ENCODE measurements at places on chromosomes 1 and 21.

DNA sequence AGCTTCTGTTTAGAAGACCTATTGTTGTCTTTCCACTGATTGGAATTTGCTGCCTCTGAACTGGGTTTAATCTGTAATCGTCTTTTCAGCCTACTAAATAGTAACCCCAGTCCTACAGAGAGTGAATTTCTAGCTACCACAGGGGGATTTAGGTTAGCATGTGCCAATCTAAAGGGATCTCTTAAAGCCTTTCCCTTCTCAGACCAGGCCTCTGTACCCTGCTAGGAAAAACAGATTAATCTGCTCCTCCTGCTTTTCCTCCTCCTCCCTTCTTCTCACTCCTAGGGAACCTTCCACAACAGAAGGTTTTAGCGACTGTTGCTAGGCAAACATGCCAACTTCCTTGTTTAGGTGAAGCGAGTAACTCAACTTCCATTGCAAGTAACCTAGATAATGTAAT, 1.3 kb upstream of the RC3H1 start:
- DNase-seq, result no peak

DNA sequence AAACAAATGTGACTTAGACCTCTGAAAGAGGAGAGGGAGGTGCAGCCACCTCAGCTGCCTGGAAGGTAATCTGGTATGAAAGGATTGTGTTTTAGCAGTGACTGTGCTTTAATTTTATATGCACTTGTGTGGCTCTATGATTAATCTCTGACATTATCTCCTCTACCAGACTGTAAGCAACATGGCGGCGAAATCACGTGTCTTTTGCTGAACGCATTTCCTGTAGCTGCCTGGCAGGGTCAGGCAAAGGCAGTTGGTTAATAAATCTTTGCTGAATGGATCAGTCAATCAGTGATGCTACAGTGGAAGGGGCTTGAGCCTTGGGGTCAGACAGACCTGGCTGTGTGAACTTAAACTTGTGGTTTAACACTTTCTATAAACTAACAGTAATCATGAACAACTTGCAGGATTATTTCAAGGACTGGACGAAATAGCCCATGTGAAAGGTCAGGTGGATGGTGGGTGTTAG, 96.9 kb downstream of the ADSS2 start:
- DNase-seq, result no peak

DNA sequence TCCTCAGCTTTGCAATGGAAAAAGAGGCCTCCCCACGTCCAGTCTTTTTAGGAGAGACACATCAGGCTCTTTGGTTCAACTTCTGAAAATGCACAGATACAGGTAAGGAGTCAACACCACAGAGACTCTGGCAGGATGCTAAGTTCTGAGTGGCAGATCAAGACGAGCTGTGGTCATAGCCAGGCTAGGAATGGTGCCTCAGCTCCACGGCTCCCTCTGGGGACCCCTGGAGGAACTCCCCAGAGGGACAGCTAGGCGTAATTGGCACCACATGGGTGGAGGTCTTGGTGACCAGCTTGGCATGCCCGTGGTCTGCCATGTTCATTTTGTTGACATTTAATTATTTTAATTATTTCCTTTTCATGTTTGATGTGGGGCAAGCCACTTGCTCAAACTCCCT, 206.1 kb downstream of the KAZN start:
- no peak for DNase-seq

DNA sequence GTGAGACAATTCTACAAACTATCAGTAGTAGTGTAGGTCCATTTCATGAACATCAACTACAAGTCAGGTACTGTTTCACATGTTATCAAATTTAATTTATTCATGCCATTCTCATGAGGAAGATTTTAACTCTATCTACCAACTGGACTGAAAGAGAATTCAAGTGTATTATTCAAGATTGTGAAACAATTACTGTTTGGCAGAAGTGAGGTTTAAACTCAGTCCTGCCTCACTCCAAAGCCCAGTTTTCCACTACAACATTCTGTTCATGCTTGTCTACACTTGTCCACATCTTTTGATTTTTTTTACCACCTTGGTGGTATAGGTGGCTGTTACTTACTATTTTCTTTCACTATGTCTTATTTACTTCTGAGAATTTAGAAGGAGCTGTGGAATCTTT, 272.9 kb downstream of the TGFB2 start:
- DNase-seq, result no peak

DNA sequence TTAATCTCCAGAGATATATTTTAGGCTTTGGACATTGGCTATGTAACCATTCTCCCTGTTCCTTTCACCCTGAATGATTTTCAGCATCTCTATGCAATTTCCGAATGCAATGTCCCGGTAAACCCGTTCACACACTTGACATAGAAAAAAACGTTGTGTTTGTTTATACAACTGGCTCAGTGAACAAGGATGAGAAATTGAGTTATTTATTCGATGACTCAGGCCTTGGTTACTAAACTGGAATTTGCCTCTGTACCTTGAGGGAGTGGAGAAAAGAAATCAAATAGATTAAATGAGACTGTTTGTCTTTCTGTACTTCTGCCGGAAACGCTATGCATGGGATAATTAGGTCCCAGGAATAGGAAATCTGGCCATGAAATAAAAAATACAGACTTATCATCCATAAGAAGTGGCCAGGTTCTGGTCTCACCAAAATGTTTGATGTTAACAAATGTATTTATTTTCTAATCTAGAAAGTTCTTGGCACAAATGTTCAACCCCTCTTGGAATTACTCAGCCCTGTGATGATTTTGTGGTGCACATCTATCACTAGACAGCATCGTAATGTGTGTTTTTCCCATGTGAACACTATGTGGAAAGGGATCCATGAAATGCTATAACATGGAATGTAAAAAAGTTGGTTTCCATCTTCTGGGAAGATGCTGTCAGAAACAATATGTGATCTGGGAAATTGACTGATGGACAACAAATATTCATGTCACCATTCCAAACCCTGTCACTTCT, 253.9 kb downstream of the DUSP10 start:
- no peak for DNase-seq

GRCh38 chr1:157407917-157408525, 144.3 kb downstream of the FCRL5 start:
- DNase-seq, result no peak

DNA sequence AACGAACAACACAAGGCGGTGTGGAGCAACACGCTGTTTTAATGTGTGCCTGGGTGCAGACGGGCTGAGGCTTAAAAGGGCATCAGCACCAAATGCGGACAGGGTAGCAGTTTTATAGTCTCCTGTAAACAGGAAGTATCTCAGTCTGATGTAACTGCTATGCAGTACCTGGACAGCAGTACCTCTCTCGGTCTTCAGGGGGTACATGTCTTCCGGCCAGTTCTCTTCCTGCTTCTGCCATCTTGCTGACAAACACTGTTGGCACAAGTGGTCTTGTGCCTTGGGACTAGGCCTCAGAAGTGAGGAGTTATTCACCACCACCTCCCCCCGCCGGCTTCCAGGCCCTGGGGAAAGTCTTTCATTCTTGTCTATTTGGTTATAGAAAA, 49.7 kb upstream of the APOBEC4 start:
- DNase-seq, result no peak

GRCh38 chr1:29396438-29397255, 160.3 kb downstream of the PTPRU start:
- no peak for DNase-seq

GRCh38 chr1:200328379-200328778, 81.5 kb downstream of the ZNF281 start:
- DNase-seq, result no peak

GRCh38 chr1:112359961-112360767, 35.9 kb upstream of the CTTNBP2NL start:
- DNase-seq, result no peak

GRCh38 chr1:38489844-38490270, 369.7 kb downstream of the RRAGC start:
- DNase-seq, result peak; percentile 29

GRCh38 chr21:43809346-43809799, 20.0 kb downstream of the RRP1 start:
- no peak for DNase-seq

GRCh38 chr1:22860414-22860800, 112.3 kb downstream of the LACTBL1 start:
- DNase-seq, result no peak

- no peak for DNase-seq
These were observed 46.4 kb downstream of the AJAP1 start for GRCh38 chr1:4700801-4701200.

GRCh38 chr1:25341746-25342145, 3.6 kb downstream of the TMEM50A start:
- DNase-seq, result no peak

- DNase-seq, result no peak
These were observed 1.8 kb downstream of the PLPP3 start for GRCh38 chr1:56577406-56578137.

GRCh38 chr21:25409978-25410377, 197.3 kb downstream of the MRPL39 start:
- DNase-seq, result no peak

GRCh38 chr1:8121261-8122159, 95.4 kb upstream of the ERRFI1 start:
- DNase-seq, result no peak

- no peak for DNase-seq
These were observed 107.2 kb downstream of the CYYR1 start for GRCh38 chr21:26465916-26466315.

- DNase-seq, result no peak
These were observed 42.4 kb downstream of the KANK4 start for GRCh38 chr1:62276791-62277190.

GRCh38 chr1:45730075-45730779, 20.2 kb downstream of the IPP start:
- no peak for DNase-seq

DNA sequence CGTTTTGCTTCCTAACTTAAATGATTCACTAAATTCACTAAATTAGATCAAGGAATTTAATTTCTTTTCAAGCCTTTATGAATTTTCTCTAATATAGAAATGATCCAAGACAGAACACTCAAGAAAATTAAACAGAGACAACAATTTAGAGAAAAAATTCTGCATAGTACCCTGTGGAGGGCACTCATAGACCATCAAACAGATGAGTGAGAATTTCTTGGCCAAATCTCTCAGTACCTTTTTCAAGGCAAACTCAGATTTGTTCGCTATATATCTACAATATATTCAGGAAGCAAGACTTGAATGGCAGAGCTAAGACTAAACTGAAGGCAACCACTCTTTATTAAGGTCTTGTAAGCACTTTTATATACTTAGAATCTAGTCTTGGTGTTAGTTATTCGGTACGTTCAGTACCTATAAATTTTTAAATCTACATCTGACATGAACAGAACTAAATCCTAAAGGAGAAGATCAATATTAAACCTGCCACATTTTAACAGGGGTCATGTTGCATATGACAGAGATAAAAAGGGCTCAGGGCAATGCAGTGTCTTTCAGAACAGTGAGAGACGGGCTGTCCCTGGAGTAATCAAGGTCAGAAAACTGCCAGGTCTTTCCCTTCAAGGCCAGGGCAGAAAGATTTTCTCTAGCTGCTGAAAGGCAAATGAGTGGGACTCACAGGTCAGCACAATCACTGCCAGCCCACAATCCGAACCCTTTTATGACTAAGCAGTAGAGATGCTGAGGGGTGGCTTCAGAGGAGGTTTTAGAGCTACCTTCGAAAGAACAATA, 118.8 kb upstream of the TMPRSS15 start:
- DNase-seq, result no peak

All from stimulated activated CD4-positive, alpha-beta T cell treated with anti-CD3 and anti-CD28 coated beads, Interleukin-1b, Interleukin-23, amount 100 ng/mL, for 1 hour (primary cell).